ENCODE measurements at places on chromosomes 11 and 22.

DNA sequence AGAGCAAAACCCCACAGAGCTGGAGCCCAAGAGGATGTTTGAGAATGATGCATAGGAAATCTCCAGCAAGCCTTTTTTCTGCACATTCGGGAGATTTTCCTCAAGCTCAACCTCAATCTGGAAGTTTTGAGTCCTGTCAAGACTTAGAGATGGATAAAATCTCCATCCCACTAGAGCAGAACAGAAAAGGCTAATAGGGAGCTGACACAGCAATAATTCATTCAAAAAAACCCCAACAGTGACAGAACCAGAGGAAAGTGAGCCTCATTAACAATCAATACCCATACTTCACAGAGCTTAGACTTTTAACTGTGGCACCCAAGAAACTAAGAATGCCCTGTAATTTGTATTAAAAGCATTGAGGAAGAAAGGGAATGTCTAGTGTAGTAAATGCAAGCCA, 115.9 kb upstream of the BDNF start:
- DNase-seq, result no peak

- DNase-seq, result no peak
Observed at GRCh38 chr11:81071606-81072005, 1630.8 kb upstream of the TENM4 start.

GRCh38 chr11:6415797-6416196, 3.1 kb downstream of the APBB1 start:
- DNase-seq, result no peak

- DNase-seq, result no peak
Observed at GRCh38 chr11:64602466-64603070, 11.5 kb downstream of the SLC22A12 start.

DNA sequence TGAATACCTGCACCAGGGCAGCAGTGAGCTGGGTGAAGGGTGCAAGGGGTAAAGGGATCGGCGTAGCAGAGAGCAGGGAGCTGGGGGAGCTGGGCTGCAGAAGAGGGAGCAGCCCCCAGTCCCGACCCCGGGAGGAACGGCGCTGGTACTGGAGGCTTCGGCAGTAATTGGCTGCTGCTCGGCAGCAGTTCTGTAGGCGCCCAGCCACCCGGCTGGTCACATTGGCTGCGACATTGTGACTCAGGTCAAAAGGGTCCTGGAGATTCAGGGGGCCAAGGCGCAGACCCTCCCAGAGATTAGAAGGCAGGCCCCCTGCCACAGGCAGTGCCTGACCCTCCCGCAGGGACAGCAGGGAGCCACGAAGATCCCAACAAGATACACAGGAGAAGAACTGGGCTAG, 2.1 kb upstream of the EEF1G start:
- DNase-seq, result no peak

DNA sequence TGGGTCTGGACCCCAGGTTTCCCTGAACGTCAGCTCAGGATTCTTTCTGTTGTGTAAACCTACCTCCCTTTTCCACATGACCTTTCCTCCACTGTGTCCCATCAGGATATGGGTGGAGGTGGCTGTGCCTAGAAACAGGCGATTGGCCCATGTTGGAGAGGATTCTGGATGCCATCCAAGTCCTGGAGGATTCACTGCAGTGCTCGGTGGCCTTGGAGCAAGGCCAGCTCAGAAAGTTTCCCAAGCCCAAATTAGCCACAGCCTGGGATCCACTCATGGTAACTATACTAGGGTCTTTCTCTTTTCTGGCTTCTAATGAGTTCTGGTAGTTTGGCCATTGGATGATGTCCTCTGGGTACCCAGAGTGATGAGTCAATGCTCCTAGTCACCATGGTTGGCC, 141.6 kb downstream of the SNX19 start:
- DNase-seq, result no peak

Measured in T-cell (primary cell).